Activated T-cell treated with anti-CD3 and anti-CD28 coated beads, Interleukin-2, amount 50 U/mL, for 24 hours (primary cell): ENCODE measurements at places on chromosomes 2 and 18.

DNA sequence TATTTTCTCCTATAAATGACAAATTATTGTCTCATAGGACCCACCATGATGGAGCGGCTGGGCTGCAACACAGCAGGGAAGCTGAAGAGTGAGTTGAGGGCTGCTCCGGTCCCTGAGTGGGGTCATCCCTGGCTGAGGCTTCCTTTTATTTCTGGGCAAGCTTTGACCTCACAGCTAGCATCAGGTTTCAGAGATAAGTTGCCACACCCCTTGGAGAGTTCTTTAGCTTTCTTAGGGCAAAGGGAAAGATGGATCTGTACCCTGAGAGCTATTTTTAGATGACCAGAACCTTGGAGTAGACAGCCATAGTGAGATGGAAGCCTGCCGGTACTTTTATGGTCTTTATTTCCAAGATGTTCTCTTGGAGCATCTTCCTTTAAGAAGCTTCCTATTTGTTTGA lies 11.5 kb downstream of the MYL1 start:
- no peak for DNase-seq

- DNase-seq, result no peak
These were observed 236.6 kb downstream of the GPD2 start for GRCh38 chr2:156672556-156673332.

DNA sequence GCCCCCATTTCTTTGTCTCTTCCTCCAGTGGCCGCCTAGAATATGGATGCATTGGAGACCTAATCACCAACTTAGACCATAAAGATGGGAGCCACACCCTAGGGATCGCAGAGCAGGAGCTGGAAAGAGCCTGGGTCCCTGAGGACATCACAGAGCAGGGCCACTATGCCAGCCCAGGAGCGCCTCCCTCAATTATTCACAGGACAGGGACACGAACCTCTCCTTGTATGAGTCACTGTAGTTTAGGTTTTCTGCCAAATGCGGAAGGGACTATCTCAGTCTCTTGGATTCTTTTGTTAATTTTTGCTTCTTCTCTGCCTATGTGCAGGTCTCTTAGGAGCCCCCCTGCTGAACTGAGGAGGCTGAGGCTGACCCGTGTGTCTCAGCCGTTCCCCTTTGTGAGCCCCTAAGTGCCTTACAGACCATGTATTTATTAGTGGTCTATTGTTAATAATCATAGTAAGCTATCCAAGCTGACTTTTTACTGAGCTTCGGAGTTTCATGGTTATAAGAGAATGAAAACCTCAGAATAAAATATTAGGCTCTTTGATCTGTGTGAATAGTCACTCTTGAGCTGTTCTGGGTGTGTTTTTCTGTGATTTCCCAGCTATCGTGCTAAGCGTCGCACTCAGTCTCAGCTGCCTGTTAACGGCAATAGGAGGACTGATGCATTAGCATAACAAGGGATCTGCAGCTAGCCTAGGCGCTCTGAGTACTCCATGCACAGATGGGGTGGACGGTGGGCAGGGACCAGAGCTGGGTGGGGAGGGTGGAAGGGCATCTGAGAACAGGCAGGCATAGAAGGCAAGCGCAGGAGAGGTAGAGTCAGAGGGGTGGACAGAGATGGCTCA lies 12.7 kb upstream of the PTPN4 start:
- DNase-seq, result no peak

GRCh38 chr2:85737481-85737880 lies 16.3 kb upstream of the ATOH8 start:
- no peak for DNase-seq
